Substantia nigra (tissue), 51 donors: ENCODE measurements at places on chromosomes 2 and 18.

- DNase-seq, result no peak
These were observed 796.6 kb upstream of the ZEB2 start for GRCh38 chr2:145316496-145316895.

DNA sequence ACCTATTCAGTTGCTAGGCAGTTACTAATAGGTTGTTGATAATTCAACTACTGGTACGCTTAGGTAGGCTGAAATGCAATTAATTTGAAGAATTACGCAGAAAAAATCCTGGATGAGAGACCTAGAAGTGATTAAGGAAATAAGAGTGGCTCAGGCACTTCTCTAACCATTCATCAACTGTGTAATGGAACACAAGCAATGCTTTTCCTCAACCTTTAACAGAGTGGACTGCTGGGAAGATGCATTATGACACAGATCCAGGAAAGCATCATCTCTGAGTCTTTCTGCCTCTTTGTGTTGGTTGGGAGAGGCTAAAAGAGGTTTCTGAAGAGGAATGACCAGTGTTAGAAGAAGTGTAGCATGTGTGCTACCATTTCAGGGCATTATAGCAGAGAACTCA, 992.2 kb downstream of the TSN start:
- DNase-seq, result no peak

GRCh38 chr2:73999881-74000597, 15.3 kb downstream of the TET3 start:
- no peak for DNase-seq

DNA sequence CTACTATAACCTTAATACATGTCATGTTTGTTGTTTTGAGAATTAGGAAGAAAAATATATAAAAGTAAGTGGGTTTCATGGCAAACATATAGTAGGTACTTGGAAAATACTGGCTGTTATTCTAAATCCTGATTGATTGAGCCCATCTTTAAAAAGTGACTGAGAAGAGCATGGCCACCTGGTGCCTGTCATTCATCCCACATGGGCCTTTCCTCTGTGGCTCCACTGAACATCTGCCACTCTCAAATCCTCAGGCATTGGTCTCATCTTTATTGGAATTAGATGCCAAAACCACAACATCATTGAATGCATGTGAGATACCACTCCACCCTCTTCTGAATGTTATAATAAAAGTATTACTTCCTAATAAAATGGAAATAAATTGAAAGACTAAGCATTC, 101.6 kb upstream of the TTN start:
- DNase-seq, result no peak

- no peak for DNase-seq
These were observed 102.3 kb upstream of the ALPP start for GRCh38 chr2:232276084-232276732.

DNA sequence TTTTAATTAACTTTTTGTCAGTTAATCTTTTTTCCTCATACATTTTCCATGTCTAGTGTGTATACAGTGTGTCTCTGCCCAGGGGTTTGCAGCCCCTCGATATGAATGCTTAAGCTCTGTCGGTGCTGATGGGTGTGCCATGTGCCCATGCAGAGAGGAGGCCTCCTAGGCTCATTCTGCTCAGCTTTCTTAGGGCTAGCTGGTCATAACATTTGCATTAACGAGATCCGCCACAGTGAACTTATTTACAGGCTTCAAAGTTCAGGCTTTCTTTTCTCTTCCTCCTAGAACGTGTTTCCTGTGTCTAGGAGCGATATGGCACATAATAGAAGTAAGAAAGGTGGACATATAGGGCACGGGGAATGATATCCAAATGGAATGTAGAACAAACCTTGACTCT, 783.3 kb downstream of the PLCL1 start:
- DNase-seq, result no peak

GRCh38 chr2:226077841-226078240, 678.3 kb downstream of the NYAP2 start:
- no peak for DNase-seq

GRCh38 chr2:194735837-194736542, 921.0 kb upstream of the SLC39A10 start:
- no peak for DNase-seq

- DNase-seq, result no peak
These were observed 34.9 kb downstream of the EFR3B start for GRCh38 chr2:25076749-25077148.

GRCh38 chr2:170548304-170548703, 166.8 kb upstream of the SP5 start:
- DNase-seq, result no peak

DNA sequence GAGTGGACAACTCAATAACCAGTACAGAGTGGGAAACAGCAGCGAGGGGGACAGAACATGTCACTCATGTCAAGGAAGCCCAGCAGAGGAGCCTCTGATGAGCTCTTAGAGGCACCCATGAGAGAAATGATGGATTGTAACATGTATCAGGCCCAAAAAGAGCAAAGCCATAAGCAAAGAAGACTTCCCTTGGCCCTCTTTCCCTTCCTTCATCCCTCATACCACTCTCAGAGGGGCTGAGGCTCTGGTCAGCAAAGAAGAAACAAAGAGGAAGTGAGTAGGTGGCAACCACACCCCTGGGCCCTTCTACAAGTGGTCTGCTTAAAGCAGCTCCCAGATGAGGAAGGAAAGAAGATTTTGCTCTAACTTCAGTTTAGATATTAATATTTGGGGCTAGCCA, 112.8 kb downstream of the CDC42EP3 start:
- DNase-seq, result no peak

GRCh38 chr2:206968134-206969086, 29.1 kb downstream of the CPO start:
- DNase-seq, result no peak

DNA sequence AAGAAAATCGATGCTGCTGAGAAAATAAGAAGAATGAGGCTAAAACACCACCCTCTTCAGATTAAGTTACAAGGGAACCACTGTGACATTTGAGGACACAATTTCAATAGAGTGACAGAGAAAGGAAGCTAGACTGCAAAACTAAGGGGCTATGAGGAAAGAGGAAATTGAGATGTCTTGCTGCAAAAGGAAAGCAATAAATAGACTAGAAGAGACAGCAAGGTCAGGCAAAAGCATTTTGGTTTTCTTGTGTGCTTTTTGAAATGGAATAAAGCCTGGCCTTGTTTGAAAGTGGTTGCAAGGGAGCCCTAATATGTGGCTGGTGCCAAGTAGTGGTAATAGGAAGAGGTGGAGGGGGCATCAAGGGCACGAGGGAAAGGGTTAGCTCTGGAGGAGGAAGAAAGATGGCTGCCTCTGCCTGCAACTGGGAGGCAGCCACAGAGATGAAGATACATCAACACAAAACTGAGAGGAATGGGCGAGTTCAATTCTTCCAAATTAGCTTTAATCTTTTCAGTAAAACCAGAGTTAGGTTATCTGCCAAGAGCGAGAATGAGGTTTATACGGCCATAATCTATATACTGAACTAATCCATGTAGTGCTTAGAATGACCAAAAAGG, 1.2 kb upstream of the MRO start:
- DNase-seq, result no peak

- no peak for DNase-seq
These were observed at the start of gene INPP5D for GRCh38 chr2:233059797-233060500. Gene INPP5D, plus strand, starts transcription at chr2:233060342. Its CDS starts 137 bp downstream, at chr2:233060479.

GRCh38 chr2:70684846-70685622, 83.0 kb downstream of the ADD2 start:
- DNase-seq, result no peak

- no peak for DNase-seq
These were observed 34.2 kb downstream of the EMX1 start for GRCh38 chr2:72951303-72952095.
